Epithelial cell of prostate (primary cell): ENCODE measurements at places on chromosomes 7 and 10.
A peak's percentile ranks its signal among the peaks of the same experiment; 100 is the strongest.

GRCh38 chr7:12431886-12432556 is 28.4 kb upstream of the VWDE start:
- DNase-seq, result no peak

GRCh38 chr7:80916770-80917741 is 1.8 kb downstream of the SEMA3C start:
- peak; percentile 63 for DNase-seq

- no peak for DNase-seq
Measured at GRCh38 chr10:88500656-88501055, 82.5 kb downstream of the RNLS start.

- peak; percentile 29 for DNase-seq
Measured at GRCh38 chr10:68816796-68817412, 10.4 kb upstream of the STOX1 start.

DNA sequence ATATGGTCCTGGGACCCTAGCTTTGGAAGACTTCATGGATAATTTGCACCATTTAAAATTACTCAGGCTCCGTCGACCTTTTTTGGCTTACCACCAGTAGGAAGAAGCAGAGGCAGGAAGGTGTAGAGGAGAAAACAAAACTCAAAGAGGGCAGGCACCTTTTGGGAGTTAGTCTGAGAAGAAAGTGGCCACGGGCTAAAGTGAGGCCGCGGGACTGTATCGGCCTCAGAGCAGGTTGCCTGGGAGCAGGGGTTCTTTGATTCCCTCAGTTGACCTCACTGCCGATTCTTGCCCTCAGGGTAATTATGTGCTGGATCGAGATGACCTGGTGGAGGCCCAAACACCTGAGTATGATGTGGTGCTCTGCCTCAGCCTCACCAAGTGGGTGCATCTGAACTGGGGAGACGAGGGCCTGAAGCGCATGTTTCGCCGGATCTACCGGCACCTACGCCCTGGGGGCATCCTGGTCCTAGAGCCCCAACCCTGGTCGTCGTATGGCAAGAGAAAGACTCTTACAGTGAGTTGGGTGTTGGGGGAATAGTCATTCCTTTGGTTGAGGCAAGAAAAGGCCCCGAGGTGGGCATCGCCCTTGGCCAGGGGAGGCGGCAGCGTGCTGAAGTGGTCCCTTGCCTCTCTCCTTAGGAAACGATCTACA is 3.1 kb downstream of the MEPCE start:
- no peak for DNase-seq

- DNase-seq, result no peak
Measured at GRCh38 chr7:63080406-63080805, 918.2 kb upstream of the ZNF722 start.

GRCh38 chr10:82308641-82309040 is 433.6 kb downstream of the NRG3 start:
- DNase-seq, result no peak

DNA sequence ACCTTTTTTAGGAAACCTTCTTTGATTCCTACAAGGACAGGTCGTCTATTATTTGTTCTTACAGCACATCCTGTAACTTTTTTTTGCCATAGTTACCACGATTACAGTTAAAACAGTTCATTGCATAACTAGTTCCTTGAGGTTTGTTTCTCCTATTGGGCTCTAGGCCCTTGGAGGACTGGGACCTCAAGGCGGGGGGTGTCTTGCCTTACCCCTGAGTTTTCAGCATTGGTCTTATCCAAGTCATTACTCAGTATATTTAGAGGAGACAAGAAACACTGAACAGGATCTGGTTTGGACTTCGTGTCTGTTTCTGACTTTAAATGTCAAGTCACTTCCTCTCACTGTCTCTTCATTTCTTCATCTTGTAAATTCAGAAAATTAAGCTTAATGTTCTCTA is 369.8 kb downstream of the SDK1 start:
- DNase-seq, result no peak

GRCh38 chr10:57579926-57580325 is 687.8 kb downstream of the IPMK start:
- DNase-seq, result no peak

DNA sequence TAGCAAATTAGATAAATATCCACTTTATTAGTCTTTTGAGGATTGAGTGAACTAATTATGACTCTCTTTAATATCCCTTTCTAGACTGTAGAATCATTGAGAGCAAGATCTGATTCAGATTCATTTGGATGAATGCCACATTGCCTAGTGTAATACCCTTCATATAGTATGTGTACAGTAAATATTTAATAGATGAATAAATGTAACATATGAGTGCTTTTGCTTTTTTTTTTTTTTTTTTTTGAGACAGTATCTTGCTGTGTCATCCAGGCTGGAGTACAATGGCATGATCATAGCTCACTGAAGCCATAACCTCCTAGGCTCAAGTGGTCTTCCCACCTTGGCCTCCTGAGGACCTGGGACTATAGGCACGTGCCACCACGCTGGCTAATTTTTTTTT is 14.8 kb downstream of the SAMD8 start:
- DNase-seq, result no peak

DNA sequence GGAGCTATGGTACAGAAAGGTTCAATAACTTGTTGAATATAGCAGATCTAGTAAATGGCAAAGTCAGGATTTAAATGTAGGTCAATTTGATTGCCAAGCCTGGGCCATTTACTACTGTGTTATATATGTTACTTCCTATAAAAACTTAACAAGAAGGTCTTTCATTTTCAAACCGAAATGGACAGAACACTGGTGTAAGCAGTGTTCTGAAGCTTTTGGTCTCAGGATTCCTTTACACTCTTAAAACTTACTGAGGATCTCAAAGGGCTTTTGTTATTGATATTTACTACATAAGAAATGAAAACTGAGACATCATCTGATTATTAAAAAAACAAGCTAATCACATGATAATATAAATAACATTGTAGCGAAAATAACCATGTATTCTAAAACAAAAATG is 114.7 kb downstream of the PTEN start:
- DNase-seq, result no peak

- no peak for DNase-seq
Measured at GRCh38 chr7:122337011-122337410, 32.5 kb upstream of the FEZF1 start.

DNA sequence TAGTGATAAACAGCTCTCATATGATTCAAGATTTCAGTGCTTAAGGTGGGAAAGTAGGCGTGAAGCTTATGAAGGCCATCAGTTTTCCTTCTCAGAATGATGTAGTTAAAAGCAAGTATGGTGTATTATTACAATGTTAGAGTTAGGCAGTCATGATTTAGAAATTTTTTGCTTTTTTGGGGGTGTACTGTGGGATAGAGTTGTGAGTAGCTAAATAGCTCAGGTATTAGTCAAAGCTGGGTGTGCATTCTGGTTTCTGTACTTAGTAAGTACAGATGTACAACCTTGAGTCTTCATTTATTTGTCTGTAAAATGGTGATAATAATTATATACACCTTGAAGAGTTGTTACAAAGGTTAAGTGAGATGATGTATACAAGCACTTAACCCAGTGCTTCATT is 52.2 kb downstream of the R3HCC1L start:
- DNase-seq, result no peak

DNA sequence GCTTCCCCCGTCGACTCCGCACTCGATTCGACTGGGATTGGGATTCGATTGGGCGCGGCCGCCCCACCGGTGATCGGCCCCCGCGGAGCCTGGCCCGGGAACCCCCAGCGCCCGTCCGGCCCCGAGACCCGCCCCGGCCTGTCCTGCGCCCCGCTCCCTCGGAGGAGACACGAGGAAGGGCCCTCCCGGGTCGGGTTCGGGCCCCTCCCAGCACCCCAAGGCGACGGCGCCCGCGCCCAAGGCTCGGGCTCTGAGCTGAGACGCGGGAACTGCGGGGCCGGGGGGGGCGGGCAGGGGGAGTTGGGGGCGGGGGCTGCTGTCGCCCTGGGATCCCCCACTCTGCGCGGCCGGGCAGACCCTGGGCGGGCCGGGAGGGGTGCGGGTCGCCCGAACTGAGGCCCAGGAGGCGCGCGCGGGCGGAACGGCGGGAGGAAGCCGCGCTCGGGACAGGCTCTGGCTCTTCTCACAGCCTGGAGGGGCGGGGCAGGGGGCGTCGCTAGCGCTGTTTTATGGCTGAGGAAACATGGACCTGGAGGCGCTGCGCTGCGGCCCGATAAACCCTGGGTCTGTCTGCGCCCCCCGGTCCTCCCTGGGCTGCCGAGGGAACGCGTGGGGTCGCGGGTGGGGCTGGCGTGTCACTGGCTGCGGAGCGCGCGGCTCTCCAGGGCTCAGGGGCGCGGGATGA is 1.7 kb upstream of the NKX6-2 start:
- DNase-seq, result no peak

GRCh38 chr7:68246189-68246633 is 1249.6 kb downstream of the TYW1 start:
- DNase-seq, result peak; percentile 76

- DNase-seq, result no peak
Measured at GRCh38 chr7:92590711-92591310, 621 bp upstream of the FAM133B start.

DNA sequence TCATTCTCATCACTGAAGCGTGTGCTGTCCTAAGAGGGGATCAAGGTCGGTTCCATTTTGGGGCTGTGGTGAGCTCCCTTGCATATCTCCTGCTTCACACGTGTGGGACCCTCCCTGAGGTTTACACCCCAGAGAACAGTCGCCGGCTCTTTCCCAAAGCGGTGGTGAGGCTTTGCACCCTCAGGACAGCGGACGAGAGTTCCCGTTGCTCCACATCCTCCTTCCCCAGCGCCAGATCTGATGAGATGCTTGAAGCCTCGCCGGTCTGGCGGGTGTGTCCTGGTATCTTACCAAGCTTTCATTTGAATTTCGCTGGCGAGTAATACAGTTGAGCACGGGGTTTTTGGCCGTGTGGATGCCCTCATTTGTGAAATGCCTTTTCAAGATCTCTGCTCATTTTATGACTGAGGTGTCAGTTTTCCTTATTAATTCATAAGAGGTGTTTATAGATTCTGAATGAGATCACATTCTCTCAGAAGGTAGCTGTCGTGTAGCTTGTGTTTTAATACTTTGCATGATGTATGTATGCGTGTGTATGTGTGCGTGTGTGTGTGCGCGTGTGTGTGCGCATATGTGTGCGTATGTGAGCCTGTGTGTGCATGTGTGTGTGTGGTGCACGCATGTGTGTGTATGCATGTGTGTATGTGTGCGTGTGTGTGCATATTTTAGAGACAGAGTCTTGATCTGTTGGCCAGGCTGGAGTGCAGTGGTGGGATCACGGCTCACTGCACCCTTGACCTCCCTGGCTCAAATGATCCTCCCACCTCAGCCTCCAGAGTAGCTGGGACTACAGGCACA is 30.7 kb downstream of the ELFN1 start:
- DNase-seq, result no peak

GRCh38 chr10:25356609-25357008 is 181.8 kb downstream of the GPR158 start:
- DNase-seq, result no peak

DNA sequence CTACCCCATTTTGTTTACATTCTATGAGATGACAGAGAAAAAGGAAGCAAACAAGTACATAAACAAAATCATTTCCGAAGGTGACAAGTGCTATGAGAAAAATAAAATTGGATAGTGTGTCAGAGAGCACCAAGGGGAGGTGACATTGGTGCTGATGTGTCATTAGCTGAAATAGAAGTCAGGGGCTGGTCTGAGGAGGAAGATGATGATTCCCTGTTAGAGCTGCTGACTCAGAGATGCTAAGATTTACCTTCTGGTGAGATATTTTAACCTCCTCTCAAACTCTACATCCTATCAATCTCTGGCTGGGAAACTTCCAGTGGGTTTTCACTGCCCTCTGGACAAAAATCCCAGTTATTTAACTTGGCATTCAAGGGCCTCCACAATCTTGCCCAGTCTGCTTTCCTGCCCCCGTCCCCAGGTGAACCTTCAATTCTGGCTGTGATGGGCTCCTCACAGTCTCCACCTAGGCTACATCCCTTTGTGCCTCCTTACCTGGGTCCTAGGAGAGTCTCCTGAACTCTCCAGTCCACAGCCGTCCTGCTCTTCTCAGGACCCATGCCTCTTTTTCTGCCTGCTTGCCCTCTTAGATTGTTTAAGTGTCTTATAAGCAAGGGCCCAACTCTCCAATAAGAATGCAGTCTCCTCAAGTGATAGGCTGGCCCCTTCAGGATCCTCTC is 26.6 kb downstream of the DUSP5 start:
- no peak for DNase-seq

- DNase-seq, result no peak
Measured at GRCh38 chr7:674454-675410, 51.8 kb upstream of the DNAAF5 start.

- DNase-seq, result no peak
Measured at GRCh38 chr10:98252464-98252863, 15.5 kb downstream of the LOXL4 start.

DNA sequence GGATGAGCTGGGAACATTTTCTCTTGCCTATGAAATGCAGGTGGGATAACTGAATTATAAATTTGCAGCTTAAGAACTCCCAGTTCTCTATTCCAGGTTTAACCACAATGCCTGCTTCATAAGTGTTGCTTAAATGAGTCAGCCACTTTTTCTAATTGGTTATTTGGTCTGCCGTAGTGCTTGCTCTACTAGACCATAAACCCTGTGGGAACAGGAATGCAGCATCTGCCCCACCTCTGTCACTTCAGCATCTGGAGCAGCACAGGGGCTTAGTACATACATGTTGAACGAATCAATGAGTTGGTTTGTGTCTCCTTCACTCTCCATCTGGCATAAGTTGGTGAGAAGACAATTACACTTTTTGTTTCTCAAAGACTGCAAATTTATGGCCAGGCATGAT is 95.2 kb upstream of the PTER start:
- DNase-seq, result peak; percentile 24

DNA sequence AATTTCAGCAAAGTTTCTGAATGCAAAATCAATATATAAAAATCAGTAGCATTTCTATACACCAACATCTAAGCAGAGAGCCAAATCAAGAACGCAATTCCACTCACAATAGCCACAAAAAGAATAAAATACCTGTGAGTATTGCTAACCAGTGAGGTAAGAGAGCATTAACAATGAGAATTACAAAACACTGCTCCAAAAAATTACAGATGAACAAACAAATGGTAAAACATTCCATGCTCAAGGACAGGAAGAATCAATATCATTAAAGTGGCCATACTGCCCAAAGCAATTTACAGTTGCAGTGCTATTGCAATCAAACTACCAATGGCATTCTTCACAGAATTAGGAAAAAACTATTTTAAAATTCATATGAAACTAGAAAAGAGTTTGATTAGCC is 61.5 kb downstream of the HECTD2 start:
- DNase-seq, result no peak

DNA sequence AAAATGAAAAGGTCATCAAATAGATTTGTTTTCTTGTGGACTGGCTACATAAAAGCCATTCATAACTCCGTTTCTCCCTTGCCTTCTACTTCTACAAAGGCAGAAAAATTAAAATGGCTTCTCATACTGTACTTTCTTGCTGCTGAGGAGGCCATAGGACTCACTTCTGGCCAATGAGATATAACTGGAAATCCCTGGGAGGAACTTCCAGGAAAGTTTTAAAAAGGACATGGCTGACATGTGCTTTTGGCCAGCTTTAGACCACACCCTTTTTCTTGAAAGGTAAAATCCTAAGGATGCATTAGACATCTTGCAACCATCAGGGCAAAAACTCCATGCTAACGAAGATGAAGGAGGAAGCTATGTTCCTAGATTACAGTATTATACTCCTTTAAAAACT is 58.5 kb downstream of the PDZD8 start:
- no peak for DNase-seq

- DNase-seq, result no peak
Measured at GRCh38 chr7:29258951-29259350, 64.4 kb downstream of the CHN2 start.

GRCh38 chr7:72019436-72019835 is 392.7 kb downstream of the CALN1 start:
- no peak for DNase-seq

- DNase-seq, result peak; percentile 93
Measured at GRCh38 chr10:88473989-88474883, 108.9 kb downstream of the RNLS start.

GRCh38 chr7:128446306-128446705 is 9.4 kb upstream of the HILPDA start:
- DNase-seq, result no peak
